ENCODE measurements at places on chromosomes 3 and 15.

DNA sequence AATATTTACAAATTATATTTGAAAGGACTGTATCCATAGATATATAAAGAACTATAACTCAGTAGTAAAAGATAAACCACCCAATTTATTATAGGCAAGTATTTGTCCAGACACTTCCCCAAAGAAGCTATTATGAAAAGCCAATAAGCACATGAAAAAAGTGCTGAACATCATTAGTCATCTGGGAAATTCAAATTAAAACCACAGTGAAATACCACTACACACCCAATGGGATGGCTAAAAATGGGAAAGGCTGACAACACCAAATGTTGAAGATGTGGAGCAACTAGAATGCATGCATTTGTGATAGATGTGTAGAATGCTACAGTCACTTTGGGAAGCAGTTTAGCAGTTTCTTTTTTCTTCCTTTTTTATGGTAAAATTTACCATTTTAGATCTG is 147.0 kb downstream of the PDE8A start:
- no peak for DNase-seq

DNA sequence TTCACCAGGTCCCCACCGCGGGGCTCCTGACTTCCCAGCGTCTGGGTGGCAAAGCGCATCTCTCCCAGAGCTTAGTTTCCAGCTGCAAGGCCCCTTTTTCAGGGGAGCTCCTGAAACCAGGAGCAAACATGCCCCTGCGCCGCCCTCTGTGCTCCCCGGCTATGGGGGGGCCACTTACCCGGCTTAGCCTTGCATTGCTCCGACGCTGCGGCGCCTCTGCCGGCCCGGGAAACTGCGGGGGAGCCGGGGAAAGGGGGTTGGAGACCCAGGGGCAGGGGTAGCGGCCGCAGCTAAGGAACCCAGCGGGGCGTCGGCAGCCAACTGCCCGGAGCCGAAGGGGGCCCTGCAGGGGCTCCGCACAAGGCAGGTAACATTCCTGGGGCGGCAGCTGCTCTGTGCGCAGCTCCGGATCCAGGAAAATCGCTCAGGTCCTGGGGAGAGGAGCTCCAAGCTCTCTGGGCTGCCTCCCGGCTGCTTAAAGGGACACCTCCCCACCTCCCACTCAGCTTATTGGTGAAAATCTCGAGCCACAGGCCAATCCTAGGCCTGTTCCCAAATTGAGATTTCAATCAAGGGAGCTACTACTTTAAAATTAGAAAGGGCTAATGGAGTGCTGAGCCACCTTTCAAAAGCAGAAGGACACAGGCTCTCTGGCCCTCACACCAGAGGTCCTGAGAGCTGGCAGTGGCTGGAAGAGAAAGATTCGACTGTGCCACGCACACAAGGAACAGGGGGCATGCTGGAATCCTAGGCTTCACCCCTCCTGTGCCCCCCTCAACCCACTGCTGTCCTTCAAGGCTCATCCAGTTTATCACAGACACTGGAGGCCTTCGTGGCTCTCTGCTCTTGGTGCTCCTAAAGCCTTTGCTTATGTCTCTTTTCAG is 42.7 kb upstream of the PRICKLE2 start:
- DNase-seq, result no peak

DNA sequence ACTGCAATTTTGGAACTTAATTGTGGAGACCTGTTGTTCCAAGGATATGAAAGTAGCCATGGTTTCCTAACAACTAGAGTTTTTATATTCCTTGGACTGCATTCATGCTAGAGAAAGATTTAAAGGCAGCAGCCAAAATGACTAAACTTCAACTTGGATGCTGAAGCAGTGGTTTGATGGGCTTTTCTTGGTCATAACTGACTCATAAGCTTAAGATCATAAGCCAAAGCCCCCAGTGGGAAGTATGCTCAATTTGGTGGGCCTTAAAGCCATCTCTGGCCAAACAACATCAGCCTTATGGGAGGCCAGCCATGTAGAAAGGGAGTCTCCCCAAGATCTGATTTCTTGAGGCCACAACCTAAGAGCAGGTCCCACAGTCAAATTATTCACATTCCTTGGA is 80.2 kb downstream of the ZNF280D start:
- no peak for DNase-seq

- no peak for DNase-seq
These were observed 21.8 kb downstream of the METTL6 start for GRCh38 chr3:15405448-15406050.

DNA sequence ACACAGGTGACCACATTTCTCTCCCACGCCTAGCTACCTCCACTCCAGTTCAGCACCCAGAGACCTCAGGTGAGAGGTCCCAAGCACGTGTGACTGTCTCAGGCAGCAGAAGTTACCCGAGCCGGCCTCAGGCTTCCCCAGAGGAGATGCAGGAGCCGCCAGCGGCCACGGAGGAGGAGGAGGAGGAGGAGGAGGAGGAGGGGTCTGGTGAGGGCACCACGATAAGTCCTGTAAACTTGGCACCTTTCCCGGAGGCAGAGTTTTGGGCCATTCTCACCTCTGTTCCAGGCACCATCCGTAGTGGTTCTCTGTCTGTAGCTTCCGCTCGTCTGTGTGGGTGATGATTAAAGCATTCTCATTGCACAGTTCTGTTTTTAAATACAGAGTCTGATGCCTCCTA is 56.1 kb downstream of the CCK start:
- DNase-seq, result no peak

All from NCI-H1930 (cell line).